ENCODE measurements at places on chromosomes 11 and 22.

GRCh38 chr11:12147827-12148226 lies 37.4 kb downstream of the MICAL2 start:
- DNase-seq = no peak

DNA sequence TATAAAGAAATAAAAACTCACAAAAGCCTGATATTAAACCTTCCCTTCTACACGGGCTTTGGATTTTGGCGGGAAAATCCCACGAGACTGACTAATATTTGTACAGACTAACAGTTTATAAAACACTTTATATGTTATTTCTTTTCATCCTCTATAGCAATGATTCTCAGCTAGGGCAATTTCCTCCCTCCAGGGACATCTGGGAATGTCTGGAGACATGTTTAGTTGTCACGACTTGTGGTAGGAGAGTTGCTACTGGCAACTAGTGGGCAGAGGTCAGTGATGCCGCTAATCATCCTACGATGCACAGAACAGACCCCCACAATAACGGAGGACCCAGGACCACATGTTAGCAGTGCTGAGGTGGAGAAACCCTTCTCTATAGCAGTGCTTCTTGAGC lies 304.8 kb upstream of the PITPNB start:
- no peak for DNase-seq

DNA sequence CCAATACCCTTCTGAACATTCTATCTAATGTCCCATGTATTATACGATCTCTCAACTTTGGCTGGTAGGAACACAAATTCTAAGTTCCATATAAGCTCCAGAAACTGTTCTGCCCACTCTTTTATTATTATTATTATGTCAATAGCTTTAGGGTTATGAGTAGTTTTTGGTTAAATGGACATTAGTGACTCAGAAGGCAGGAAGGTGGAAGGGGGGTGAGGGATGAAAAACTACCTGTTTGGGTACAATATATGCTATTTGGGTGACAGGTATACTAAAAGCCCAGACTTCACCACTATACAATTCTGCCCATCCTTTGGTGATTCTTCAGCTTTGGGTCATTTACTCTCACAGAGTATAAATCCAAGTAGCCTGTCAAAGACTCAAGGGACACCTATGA lies 22.5 kb upstream of the TRIM29 start:
- DNase-seq = no peak

DNA sequence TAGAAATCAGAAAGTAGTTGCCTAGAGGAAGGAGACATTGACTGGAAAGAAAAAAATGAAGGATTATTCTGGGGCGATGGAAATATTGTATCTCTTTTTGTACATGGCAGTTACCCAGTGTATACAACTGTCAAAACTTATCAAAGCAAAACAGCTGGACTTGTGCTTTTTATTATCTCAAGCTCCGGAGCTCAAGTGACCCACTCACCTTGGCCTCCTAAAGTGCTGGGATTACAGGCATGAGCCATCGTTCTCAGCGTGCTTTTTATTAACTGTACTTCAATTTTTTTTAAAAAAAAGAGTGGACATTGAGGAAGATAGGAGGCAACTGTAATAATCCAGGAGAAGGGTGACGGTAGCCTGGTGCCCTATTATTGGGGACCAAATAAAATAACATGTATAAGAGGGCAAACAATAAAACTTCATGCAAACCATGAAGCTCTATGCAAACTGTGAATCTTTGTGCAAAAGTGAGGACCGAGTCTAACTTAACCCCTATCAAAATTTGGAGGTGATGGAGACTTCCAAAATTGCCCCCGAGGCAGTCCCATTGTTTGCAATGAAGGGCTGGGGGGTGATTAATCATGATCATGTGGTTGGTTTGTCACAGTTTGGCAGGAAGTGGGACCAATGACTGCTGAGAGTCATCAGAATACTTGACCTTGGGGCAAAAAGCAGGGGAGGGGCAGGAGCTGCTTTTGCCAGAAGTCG lies 23.5 kb downstream of the FZD4 start:
- DNase-seq = no peak

DNA sequence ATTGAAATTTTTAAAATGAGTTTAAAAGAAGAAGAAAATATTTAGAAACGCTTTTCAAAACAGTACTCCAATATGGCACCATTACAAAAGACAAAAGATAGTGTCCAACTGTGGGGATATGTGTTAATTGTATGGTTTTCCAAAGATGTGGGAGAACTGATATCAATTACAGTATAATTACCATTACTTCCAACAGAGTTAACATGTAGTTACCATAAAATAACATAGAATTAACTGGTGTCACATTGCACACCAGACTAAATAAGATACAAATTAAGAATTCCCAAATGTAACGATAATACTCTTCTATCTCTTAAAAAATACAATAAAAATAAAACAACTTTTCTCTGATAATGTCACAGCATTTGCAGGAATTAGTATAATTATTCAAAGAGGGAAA lies 329.5 kb downstream of the SOX6 start:
- DNase-seq = no peak

Measured in memory B cell (primary cell).